ENCODE measurements at places on chromosomes 3 and 15.

- DNase-seq: no peak
Observed at GRCh38 chr15:78093242-78094020, 1.1 kb downstream of the SH2D7 start.

GRCh38 chr15:98999233-98999632, 8.4 kb downstream of the PGPEP1L start:
- no peak for DNase-seq

GRCh38 chr15:23074684-23075083, 35.3 kb upstream of the TUBGCP5 start:
- no peak for DNase-seq

DNA sequence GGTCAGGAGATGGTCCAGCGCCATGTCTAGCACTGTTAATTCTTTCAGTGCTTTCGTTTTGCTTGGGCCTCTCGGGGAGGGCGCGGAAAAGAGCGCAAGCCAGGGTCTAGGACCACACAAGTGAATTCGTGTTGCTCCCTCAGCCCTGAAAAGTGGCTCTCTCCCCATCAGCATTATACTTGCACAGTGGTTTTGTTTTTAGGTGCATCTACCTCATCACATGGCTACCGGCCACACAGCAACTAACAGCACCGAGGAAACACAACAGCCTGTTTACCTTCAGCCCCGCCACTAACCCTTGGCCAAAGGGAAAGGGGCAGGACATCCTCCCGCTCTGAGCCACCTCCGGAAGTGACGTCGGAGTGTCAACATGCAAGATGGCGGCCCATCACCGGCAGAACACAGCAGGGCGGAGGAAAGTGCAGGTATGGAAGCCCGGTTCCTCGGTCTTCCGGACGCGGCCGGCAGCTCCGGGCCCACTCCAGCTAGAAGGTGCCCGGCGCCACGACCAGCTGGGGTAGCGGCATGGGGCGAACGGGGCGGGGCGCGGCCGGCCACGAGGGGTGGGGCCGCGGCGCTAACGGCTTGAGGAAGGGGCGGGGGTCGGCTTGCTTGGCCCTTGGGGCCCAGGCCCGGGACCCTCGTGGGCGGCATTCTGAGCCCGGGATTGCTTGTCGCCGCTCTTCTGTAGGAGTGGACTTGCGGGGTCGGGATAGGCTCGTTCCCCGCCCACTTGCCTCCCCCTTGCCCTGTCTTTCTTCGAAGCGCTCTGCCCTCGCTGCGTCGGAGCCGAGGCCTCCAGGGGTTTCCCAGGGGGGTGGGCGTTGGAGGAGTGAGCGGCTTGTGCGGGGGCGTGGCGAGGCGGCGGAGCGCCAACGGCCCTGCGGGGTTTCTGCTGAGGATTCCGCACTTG, at the start of the genes SCN11A and WDR48:
TSS of gene SCN11A (minus strand) at position 296 of the 913 bp plus-strand sequence. CDS start 101,582 bp downstream, outside the sequence.
TSS of gene WDR48 (plus strand) at position 368 of the 913 bp plus-strand sequence. CDS start at position 378, 10 bp downstream.
- peak; percentile 85 for DNase-seq

DNA sequence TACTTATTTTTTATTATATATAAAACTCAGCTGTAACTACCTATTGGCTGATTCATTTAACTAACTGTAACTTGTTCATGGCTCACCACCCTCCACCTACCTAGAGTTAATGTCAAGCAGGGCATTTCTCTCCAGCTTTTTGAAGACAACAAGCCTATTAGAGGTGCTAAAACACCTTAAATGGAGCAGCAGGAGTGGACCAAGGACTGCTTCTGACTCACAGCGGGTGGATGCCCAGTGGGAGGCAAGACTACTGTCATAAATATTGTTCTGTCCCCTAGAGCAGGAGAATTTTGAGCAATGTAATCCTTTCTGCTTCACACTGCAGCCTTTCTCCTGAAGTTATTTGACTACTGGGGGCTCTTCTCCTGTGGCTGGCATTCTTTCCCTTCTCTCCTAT, 146.9 kb downstream of the CLSTN2 start:
- DNase-seq: no peak

DNA sequence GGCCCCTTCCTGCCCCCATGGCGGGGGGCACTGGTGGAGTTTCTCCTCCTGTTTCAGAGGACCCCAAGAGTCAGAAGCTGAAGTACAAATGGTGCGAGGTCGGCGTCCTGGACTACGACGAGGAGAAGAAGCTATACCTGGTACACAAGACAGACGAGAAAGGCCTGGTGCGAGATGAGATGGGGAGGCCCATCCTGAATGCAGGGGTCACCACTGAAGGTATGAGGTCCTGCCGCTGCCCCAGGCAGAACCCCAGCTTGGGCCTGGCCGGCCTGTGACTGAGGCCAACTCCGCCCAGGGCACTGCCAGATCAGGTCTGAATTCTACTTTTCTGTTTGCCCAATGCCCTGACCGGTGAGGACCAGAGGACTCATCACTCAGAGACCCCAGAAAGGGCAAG, 15.0 kb downstream of the DNAH1 start:
- no peak for DNase-seq

DNA sequence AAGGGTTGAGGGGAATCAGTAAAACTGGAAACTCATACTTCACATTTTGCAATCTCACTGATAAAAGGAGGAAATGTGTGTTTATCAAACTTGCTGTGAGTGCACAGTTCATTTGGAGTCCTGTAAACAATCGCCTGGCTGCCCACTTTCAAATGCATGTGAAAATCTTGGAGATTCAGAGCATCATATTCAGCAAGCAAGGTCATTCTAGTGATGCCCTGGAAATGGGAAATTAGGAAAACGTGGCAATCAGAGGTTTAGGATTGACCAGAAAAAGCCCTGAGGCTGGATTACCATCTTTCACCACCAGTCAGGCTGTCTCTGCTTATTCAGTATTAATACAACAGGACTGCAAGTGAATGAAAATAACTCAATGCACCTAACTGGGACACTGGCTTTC, 23.9 kb downstream of the DPH6 start:
- DNase-seq: no peak

DNA sequence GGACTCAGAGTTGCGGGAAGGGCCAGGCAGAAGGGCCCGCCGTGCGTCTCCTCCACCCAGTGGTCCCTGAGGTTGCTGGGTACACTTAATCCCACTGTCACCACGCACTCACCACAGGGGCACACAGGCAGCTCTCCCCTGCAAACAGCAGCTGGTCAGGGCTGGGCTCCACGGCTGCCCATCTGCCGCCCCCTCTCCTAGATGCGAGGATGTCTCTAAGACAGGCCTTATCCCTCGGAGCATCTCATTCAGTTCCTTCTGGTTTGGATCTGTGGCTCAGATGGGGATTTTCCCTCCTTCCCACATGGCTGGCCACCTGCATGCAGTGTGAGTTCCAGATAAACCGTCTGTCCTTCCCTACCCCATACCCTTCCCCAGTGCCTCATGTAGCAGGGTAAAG, 26.3 kb downstream of the MRPS11 start:
- no peak for DNase-seq

GRCh38 chr3:59064276-59064675, 14.5 kb upstream of the CFAP20DC start:
- DNase-seq: no peak

DNA sequence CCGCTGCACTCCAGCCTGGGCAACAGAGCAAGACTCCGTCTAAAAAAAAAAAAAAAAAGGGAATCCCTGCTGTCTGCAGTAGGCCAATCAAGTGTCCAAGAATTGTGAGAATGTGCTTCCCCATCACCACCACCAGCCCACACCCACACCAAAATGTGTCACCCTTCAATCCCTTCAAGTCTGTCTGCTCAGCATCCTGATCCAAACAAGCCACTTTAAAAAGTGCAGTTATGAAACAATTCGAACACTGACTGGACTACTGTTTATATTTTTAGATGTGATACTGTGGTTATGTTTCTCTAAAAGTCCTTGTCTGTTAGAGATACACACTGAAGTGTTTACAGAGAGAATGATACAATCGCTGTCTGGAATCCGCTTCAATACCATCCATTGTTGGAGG, 78.1 kb upstream of the CGNL1 start:
- DNase-seq: no peak

DNA sequence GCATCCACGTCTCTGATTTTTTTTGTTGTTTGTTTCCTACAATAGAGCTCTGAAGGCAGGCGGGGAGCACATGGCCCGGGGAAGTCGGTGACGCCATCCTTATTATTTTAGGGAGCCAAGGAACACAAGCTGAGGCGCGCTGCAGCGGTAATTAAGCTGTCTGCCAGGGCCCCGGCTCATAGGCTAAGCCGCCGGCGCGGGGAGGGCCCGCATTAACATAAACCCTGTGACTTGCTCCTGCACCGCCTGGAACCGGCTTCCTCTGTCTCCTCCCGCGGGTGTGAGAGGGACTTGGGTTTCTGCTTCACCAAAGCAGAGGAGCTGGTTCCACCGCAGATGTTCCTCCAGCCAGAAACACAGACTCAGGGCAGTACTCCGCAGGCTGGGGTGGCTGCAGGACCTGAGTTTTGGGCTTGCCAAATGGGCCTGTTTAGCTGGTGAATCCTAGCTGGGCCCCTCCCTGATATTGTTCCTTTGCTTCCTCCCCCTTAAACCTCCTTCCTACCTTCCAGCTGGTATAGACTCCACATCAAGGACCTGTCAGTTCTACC, 25.3 kb downstream of the ANP32A start:
- DNase-seq: peak; percentile 45

GRCh38 chr3:101926594-101927105, 77.3 kb downstream of the NFKBIZ start:
- DNase-seq: no peak

DNA sequence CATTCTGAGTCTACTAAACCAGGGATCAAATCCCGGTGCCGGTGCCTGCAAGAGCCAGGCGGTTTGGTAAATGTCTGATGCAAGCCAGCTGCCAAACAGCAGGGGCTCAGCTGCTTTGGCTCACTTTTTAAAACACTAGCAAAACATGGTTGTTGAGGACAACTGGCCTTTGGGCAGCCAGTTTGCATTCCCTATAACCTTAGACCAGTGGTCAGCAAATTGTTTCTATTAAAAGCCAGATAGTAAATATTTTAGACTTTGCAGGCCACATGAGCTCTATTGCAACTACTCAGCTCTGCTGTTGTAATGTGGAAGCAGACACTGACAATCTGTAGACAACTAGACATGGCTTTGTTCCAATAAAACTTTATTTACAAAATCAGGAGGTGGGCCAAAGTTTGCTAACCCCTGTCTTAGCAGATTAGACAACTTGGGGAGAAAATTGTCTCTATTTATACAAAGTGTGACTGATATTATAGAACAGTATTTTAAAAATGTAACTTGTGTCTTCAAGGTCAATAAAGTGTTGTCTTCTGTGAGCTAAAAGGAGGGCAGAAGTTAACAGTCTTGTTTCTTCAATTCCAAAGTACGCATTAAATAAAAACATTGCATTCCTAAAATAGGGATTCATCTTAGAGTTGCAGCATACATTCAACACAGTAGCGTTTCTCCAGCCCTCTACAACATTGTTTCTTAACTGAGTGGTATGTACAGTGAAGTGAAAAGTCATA, 67.6 kb downstream of the SSUH2 start:
- no peak for DNase-seq

DNA sequence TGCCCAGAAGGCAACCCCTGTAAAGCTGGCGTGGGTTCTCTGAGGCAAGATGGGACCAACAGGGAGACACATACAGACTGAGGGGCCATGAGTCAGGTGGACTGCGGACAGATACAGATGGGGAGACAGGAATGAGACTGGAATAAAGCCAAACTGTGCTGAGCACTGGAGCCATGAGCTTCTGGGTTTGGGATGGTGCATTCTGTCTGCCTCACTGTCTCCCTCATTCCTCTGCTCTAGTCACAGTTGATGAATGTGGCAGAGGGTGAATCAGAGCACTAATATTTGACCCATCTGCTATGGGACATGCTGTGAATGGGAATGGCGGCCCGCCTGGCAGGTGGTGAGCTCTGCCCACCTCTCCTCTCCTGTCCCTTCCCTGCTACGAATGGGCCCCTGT, 262.9 kb downstream of the EPHB1 start:
- DNase-seq: no peak

DNA sequence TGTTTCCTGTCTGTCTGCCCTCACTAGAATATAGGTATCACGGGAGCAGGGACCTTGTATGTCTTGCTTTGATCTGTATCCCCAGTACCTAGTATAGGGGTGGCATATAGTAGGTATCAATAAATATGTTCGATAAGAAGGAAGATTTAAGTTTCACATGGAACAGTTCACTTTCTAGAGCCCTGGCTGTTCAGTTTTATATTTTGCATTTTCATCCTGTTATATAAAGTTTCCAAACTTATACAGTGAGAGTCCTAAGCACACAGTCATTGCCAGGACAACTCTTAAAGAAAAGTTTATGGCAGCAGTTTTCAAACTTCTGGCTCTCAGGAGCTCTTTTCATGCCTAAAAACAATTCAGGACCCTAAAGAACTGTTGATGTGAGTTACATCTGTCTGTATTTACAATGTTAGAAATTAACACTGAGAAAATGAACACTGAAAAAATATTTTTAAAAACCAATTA, 13.4 kb downstream of the ITPR1 start:
- no peak for DNase-seq

DNA sequence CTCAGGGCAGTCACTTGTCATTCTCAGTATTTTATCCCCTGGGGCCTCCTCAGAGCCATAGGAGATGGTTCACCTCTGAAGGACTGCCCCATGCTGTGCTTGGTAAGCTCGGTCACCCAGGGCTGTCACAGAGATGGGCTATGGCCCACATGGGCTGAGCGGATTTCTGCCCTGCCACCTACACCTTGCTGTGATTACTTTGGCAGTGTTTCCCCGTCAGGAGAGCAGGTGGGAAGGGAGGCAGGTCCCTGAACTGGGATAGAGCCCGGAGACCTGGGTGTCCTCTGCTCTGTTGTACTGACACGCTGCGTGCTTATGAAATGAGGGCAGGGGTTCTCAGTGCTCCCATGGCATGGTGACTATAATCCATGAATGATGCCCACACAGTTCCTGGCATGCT, 48.9 kb downstream of the APBA2 start:
- DNase-seq: no peak

- no peak for DNase-seq
Observed at GRCh38 chr3:16298891-16299290, 33.9 kb downstream of the OXNAD1 start.

DNA sequence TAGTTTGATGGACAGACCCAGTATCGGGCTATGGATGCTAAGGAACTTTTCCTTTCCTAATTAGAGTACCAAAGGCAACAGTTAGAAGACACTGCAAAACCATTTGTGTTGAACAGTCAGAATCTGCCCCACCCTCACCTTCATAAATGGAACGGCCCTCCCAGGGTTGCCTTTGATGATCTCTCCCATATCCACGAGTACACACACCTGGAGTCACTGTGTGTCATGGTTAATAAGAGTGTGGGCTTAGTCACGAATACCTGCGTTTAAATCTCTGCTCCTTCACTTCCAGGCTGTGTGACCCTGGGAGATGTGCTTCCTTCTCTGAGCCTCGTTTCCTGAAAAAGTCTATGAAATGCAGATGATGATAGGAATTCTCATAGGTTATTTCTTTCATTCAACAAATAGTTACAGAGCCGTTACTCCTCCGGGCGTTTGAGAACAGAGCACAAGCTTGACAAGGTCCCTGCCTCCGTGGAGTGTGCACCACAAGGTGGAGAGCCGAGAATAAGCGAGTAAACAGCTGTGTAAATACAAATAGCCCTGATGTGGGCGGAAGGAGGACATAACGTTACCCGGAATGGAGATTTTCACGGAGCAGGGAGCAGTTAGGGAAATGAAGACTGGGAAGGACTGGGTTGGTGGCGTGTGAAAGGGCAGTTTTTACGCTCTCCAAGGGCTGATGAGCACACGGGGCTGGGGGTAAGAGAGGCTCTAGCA, 6.7 kb downstream of the SLC51A start:
- no peak for DNase-seq

- peak; percentile 59 for DNase-seq
Observed at GRCh38 chr15:63497642-63498467, 6.5 kb upstream of the USP3 start.

- DNase-seq: no peak
Observed at GRCh38 chr15:60803059-60803458, 324.1 kb upstream of the ICE2 start.

Measured in activated T-helper 1 cell treated with Interleukin-2 at 50 U/mL for 16 hours (primary cell).